Aorta (tissue), 5 donors: ENCODE measurements at places on chromosomes 1 and 21. TPM values are rescaled to one million over a fixed set of nuclear protein-coding genes. Genes with fewer than 3 reads are reported as not detected.

KRTAP11-1 gene
- not detected for total RNA-seq

- DNase-seq = peak; percentile 83
These were observed at the start of gene UAP1 for GRCh38 chr1:162561616-162562469. UAP1 (plus strand) TSS chr1:162561722; CDS start chr1:162566069, 4,347 bp downstream.

DNA sequence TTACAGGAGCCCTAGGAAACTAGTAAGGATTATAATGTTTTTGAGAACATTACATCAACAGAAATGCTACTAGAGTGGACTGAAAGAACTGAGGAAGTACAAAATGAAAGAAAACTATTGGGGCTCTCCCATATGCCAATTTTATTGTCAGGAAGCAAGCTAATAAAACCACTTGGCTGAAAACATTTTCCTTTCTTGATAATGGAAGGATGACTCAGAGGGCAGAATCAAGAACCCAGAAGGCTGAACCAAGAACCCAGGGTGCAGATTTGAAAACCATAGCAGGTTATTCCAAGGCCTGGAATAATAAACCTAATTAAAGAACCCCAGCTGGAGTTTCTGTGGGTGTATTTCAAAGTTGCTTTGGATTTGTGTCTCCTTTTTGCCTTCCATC lies 70.7 kb downstream of the RPE65 start:
- no peak for DNase-seq

- no peak for DNase-seq
These were observed 49.5 kb upstream of the IFFO2 start for GRCh38 chr1:19006000-19006399.

ALX3 gene
- total RNA-seq = not detected

DNA sequence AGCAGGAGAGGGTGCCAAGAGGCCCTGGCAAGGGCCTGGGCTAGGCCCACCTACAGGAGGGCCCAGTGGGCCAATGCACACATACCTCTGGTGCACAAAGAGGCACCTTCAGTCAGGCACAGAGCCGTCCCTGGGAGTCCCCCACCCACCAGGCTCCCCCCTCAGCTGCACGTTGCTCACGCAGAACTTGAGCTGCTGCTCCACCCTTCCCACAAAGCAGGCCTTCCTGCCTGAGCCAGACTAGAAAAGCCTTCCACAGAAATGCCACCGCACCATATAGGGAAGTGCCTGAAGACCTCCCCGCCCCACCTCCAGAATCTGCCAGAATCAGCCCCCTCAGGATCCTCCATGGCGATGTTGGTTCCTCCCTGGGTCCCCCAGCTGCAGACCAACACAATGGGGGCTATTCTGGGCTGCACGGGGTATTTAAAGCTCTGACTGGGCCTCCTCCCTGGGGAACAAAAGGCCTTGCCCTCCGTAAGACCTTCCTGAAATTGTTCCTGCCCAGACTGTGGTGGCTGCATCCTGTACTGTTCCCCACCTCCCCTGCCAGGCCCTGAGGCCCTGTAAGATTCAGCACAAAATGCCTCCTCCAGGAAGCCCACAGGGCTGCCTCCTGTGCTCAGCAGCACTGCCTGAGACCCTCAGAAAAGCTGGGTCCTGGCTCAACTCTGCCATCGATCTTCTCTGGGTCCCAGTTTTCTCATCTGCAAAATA lies 27.2 kb downstream of the HSPG2 start:
- DNase-seq = peak; percentile 89

DNA sequence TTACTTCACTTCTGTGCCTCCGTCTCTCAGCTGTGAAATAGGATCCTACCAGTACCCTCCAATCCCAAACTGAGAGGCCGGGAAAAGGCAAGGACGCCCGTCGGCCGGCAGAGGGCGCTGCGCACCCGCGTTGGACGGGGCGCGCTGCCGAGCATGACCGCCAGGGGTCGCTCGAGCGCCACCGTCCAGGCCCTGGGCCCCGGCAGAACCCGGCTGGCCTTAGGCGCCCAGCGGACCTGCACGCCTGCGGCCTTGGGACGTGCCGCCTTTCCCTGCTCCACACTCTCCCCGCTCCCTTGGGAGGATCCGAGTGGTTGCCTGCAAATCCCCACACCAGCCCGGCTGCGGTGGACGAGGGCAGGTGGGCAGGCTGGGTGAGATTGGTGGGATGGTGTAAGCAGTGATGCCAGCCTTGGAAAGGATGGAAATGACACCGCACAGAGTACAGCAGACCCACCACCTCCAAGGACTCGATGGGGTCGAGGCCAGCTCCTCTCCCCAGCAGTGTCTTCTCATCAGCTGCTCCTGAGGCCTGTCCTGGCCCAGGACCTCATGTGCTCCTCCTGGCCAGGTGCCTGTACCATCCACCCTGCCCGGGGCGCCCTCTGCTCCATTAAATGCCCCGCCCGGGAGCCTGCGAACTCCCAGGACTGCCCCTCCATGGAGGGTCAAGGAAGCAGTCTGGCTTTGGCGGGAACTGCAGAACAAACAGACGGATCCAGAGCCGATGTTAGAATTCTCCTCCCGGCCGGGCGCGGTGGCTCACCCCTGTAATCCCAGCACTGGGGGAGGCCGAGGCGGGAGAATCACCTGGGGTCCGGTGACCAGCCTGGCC lies 47.4 kb upstream of the LBR start:
- peak; percentile 81 for DNase-seq

REN gene
- total RNA-seq = not detected

- DNase-seq = no peak
These were observed 12.6 kb downstream of the PKP1 start for GRCh38 chr1:201295861-201296260.

FOXD2 gene
- total RNA-seq = 2.7 TPM

DNA sequence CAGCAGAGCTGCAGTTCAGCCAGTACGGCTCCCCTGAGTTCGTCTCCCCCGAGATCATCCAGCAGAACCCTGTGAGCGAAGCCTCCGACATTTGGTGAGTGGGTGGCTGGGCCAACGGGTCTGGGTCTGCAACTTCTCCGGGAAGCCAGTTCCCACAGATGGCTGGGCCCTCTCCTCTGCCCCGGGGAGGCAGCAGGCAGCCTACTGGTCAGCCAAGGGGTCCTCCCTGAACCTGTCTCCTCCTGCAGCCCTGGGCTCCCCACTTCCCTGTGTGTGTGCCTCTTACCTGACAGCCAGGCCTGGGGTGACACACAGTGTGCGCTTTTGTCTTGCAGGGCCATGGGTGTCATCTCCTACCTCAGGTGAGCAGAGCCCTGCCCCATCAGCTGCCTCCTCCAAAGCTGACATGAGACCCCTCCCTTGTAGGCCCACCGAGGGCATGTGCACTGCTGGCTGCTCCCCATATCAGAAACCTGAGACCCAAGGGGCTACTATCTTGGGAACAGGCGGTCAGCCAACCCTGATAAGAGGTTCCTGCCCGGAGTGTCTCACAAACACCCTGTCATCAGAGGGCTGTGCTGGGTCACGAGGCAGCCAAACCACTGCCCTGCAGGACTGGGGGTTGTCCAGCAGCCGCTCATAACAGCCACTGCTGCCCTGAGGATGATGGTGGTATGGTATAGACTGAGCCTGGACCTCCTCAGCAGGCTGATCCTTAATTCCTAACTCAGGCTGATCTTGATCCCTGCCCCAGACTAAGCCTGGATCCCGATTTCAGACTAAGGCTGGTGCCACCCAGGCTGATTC lies 37.6 kb downstream of the TRIM11 start:
- DNase-seq = no peak

- DNase-seq = no peak
These were observed 11.8 kb upstream of the RHBDL2 start for GRCh38 chr1:38953433-38953860.

SLC1A7 gene
- total RNA-seq = 1.4 TPM

- no peak for DNase-seq
These were observed 209.4 kb downstream of the HIVEP3 start for GRCh38 chr1:41709331-41709730.

PCP4 gene
- not detected for total RNA-seq

GRCh38 chr1:178023181-178023618 lies 53.3 kb upstream of the SEC16B start:
- DNase-seq = no peak

DNA sequence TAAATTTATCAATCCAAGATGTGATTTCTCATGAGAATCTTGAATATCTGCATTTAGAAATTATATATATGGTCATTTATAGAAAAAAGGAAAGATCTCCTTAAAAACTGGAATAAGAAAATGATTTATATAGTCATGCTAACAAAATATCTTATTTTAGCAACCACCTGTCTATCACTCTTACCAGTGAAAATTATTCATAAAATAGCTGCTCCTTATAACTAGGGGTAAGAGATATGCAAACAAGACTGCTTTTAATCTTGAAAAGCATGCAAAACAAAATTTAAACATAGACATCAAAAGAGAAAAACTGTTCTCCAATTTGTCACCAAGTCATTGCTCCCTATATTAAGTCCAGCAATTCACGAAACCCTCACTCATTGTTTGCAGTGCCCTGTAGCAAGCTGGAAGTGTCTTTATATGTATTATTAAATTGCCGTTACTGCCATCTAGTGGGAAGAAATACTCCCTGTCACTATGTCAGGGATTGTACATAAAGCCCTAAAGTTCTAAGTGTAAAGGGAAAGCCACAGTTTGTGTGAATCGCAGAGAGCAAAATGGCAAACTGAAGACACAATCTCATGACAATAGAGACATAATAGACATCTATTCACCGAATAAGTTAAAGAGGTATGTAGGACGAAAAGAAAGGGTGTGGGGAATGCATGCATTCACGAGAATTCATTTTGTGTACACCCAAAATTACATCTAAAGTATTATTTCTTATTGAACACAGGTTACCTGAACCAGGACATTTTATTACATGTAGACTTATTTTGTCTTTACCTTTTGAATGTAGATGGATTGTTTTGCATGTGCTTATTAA lies 600.5 kb downstream of the USP25 start:
- DNase-seq = no peak

ACOT7 gene
- 20.9 TPM for total RNA-seq

DNA sequence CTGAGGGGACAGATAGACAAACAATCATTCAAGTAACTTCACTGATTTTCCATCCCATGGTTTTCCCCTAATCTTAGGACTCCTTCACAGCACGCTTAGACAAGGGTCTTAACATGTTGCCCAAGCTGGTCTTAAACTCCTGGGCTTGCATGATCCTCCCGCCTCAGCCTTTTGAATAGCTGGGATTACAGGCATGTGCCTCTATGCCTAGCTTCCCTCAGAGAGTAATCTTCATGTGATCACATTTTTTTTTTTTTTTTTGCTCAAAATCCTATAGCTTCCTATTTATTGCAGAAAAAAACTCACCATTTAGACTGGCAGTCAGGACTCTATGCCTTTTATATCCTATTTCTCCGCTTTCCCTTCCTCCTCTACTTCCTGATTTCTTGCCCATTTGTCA lies 90.4 kb upstream of the DPH5 start:
- no peak for DNase-seq

DMRTA2 gene
- not detected for total RNA-seq

GRCh38 chr21:42258150-42258884 lies 39.4 kb downstream of the ABCG1 start:
- peak; percentile 85 for DNase-seq

NHLH1 gene
- 0.13 TPM for total RNA-seq

DNA sequence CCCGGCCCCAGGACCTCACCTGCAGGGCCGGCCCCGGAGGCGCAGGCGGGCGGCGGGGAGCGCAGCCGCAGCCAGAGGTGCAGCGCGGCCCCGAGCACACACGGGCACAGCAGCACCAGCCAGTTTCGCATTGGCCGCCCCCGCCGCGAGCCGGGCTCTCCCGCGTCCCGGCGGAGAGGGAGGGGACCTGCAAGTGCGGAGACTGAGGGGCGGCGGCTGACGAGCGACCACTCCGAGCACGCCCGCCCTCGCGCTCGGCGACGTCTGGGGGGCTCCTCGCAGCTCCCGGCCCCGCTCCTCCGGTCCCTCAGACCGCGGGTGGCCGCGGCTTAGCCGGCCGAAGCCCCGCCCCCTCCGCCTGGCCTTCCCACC lies at the start of gene B3GALNT2:
B3GALNT2 (minus strand) TSS at position 331 of the 372 bp plus-strand sequence; CDS start at position 131, 200 bp downstream.
- no peak for DNase-seq

- no peak for DNase-seq
These were observed 55.4 kb upstream of the KIF26B start for GRCh38 chr1:245099401-245099800.

GFI1 gene
- total RNA-seq = 1.1 TPM

DNA sequence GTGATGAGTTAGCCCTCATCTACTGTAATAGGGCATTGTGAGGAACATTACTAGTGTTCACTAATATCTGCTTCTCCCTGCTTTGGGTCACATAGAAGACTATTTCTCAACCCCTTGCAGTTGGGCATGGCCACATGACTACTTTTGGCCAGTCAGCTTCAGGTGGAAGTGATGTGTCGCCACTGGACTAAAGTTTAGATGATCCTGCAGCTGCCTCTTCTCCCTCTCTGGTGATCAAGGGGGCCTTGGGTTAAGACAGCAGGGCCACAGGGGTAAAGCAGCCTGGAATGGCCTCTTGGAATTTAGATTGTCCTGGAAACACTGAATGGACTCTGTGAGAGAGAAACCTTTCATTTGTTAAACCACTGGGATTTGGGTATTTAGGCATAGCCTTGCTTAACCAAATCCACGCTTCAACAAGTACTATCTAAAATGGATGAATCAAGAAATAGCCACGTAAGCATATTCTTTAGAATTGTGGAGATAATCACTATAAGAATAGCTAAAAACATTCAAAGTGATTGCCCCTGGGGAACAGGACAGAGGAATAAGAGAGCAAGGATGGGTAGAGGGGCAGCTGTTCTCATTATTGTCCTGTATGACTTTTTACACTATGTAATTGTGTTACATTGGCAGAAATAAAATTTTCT lies 41.2 kb downstream of the OPRD1 start:
- DNase-seq = no peak

MARK1 gene
- total RNA-seq = 13.5 TPM

DNA sequence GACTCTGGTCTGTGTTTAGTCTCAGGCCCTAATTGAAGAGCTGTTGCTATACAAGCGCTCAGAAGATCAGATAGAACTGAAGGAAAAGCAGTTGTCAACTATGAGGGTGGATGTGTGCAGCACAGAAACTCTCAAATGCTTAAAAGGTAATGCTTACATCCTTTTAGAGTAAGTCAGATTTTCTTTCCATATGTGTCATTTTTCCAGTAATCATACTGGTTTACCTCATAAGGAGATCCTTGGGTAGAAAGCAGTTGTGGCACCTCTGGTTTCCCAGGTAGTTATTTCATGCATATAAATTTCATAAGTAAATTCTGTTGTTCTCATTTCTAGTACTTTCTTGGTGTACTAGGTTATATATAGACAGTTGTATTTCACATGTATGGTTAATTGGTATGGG lies 43.0 kb upstream of the TARS2 start:
- no peak for DNase-seq

SIK1 gene
- 18.1 TPM for total RNA-seq

DNA sequence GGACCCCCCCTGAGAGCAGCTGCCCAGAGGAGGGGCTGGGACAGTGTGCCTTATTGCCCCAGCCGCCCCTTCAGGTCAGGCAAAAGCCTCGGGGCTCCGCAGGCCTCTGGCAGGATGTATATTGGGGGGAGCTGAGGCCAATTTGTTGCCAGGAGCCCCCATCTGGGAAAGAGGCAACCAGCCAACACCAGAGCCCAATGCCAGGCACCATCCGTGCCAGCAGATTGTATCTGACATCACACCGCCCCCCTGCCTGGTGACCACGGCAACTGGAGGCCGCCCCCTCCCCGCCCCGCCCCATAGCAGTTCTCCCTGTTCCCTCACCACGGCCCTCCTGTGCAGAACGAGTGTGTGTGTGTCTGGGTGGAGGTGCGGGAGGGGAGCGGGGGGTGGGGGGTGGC lies 3.6 kb upstream of the PLEKHG5 start:
- DNase-seq = no peak
